ENCODE measurements at places on chromosomes 13 and 19. TPM values are rescaled to one million over a fixed set of nuclear protein-coding genes. Genes with fewer than 3 reads are reported as not detected.

The SH2D3A gene
- 17.2 TPM for total RNA-seq

The PPAN gene
- 39.7 TPM for total RNA-seq

The VSIG10L gene
- 11.0 TPM for total RNA-seq

The JAK3 gene
- total RNA-seq = 0.19 TPM

The GRIN3B gene
- total RNA-seq = 1.8 TPM

The FCER2 gene
- not detected for total RNA-seq

The ANKRD24 gene
- 0.23 TPM for total RNA-seq
